Activated CD8-positive, alpha-beta T cell treated with anti-CD3 and anti-CD28 coated beads for 36 hours (primary cell): ENCODE measurements at places on chromosomes 6 and 20. TPM values are rescaled to one million over a fixed set of nuclear protein-coding genes. Genes with fewer than 3 reads are reported as not detected.

Gene HLA-DRB5
- total RNA-seq: 4.9 TPM

- H3K27me3 ChIP-seq: peaks cover 82% of the 10 kb centered on the region
- peaks cover 3% of the 10 kb centered on the region for H3K36me3 ChIP-seq
- DNase-seq: no peak
- H3K4me1 ChIP-seq: peaks cover 43% of the 10 kb centered on the region
Observed at GRCh38 chr6:98830146-98830545, 4.2 kb upstream of the POU3F2 start.

- DNase-seq: no peak
- no peaks in the 10 kb centered on the region for H3K4me1 ChIP-seq
- no peak overlapping the region for H3K4me3 ChIP-seq
- H3K27ac ChIP-seq: no peak overlapping the region
- peaks cover 2% of the 10 kb centered on the region for H3K36me3 ChIP-seq
Observed at GRCh38 chr6:136945072-136945471, 23.0 kb downstream of the SLC35D3 start.

DNA sequence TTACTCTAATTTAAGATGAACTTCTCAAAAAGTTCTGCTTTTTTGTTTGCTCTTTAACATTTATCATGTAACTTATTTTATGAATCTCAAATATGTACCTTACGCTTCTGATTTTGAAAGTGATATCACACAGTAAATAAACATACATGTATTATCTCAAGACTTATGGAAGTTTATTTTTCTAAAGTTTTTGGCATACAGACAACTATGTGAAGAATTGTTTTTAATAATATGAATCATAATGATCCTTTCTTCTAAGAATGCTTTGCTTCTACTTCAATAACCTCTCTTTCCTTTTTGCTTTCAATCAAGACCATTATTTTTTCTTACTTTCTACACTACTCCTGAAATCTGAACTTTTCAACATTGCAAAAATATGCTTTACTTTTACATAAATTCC is 816.4 kb downstream of the EYS start:
- DNase-seq: no peak
- H3K4me1 ChIP-seq: no peaks in the 10 kb centered on the region
- no peaks in the 10 kb centered on the region for H3K27me3 ChIP-seq
- no peaks in the 10 kb centered on the region for H3K36me3 ChIP-seq
- no peak overlapping the region for H3K4me3 ChIP-seq
- H3K27ac ChIP-seq: no peak overlapping the region

GRCh38 chr20:15814911-15815310 is 758.3 kb downstream of the KIF16B start:
- H3K27ac ChIP-seq: no peak overlapping the region
- H3K4me3 ChIP-seq: no peak overlapping the region
- H3K4me1 ChIP-seq: no peaks in the 10 kb centered on the region
- no peak for DNase-seq
- H3K27me3 ChIP-seq: no peaks in the 10 kb centered on the region

DNA sequence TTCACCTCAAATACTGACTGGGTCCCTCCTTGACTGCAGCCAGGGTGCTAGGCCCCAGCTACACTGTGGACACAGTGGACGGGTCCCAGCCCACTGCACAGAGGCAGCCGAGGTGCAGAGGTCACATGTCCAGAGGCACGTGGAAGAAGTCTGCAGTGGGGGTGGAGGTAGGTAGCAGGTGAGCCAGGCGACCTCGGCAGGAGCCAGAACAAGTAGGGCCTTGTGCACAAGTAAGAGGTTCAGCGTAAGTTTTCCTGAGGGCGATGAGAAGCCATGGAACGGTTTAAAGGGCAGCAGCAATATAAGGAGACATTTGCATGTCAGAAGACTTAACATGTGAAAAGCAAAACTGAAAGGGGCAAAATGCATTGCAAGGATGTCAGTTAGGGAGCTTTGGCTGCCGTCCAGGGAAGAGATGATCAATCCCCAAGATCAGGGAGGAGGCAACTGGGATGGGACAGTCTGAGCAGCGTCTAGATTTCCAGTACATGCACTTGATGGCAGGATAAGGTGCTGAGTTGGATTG is 49.7 kb upstream of the SNX9 start:
- H3K4me3 ChIP-seq: no peak overlapping the region
- peaks cover 33% of the 10 kb centered on the region for H3K4me1 ChIP-seq
- H3K36me3 ChIP-seq: peaks cover 3% of the 10 kb centered on the region
- DNase-seq: no peak
- peak overlapping the region; percentile 75 for H3K27ac ChIP-seq
- peaks cover 2% of the 10 kb centered on the region for H3K27me3 ChIP-seq
